AML-193 (cell line): ENCODE measurements at places on chromosomes 3 and 15.

- DNase-seq: no peak
Observed at GRCh38 chr3:128296469-128297251, 143.4 kb downstream of the EEFSEC start.

DNA sequence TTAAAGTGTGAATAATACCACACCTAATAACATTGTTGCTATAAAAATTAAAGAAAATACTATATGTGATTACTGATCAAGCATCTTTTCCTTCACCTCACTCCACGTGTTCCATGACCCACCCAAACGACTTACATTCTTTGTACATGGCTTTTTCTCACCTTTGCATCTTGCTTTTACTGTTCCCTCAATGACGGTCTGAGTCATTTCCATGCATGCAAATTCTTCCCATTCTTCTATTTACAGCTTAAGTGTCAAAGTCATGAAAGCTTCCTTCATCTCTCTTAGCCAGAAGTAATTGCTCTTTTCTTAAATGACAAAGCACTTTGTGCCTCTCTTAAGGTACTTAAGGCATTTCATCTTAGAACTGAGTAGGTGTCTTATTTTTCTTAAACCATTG is 64.0 kb downstream of the GREM1 start:
- no peak for DNase-seq

- DNase-seq: no peak
Observed at GRCh38 chr3:53551324-53551723, 56.9 kb downstream of the CACNA1D start.

GRCh38 chr3:60755094-60755493 is 496.2 kb downstream of the FHIT start:
- no peak for DNase-seq

DNA sequence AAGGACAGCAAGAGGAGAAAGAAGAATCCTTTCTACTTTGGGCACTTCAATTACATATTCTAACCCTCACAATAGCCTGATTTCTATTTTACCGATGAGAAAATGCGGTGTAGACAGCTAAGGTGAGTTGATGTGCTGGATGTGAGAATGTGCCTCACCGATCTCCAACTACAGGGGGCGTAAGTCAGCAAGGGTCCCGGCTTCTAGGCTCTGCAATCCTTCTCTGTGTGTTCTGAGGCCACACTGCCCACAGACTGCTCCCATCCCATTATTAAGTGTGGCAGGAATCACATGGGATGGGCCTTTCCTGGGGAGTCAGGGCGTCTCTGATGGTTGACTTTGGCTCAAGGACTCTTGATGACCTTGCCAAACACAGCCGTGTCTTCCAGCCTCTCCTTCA is 23.6 kb upstream of the RPL35A start:
- DNase-seq: no peak

GRCh38 chr3:100516232-100516631 is 23.8 kb downstream of the TMEM45A start:
- no peak for DNase-seq

- no peak for DNase-seq
Observed at GRCh38 chr3:44080474-44081072, 161.1 kb upstream of the TOPAZ1 start.

GRCh38 chr3:49618412-49618811 is 55.7 kb upstream of the APEH start:
- no peak for DNase-seq

DNA sequence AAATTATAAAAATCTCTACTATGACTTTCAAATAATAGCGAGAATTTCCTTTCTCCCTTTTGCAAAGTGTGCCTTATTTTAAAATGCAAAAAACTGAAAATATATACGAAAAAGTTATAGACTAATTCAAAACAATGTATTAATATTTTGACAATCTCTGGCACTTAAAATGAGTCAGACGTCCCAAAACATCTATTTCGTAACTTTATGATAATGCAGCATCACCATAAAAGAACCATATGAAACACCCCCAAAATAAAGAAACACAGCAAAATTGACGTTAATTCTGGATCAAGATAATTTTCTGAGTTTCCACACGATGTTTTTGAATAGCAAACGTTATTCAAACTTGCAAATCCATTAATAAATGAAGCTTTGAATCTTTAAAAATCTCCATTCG is 1.0 kb downstream of the COPS2 start:
- DNase-seq: no peak

DNA sequence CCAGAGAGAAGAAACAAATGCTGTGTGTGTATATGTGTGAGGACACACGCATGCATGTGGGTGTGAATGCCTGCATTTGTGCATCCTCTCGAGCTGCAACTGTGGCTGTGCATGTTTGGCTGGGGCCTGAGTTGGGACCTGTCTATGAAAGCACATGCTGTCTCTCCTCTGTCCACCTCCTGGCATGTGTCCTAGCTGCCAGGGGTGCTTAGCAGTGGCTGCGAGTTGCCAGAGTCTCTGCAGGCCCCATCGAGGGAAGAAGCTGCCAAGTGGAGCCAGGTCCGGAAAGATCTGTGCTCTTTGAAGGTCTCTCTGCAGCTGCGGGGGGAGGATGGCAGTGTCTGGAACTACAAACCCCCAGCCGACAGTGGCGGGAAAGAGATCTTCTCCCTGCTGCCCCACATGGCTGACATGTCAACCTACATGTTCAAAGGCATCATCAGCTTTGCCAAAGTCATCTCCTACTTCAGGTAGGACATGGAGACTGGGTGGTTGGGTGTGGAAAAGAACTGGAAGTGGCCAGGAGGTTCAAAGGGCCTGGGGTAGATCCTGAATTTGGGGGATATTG is 30.7 kb downstream of the NR1I2 start:
- DNase-seq: no peak
